ENCODE measurements at places on chromosomes 13 and 19.

DNA sequence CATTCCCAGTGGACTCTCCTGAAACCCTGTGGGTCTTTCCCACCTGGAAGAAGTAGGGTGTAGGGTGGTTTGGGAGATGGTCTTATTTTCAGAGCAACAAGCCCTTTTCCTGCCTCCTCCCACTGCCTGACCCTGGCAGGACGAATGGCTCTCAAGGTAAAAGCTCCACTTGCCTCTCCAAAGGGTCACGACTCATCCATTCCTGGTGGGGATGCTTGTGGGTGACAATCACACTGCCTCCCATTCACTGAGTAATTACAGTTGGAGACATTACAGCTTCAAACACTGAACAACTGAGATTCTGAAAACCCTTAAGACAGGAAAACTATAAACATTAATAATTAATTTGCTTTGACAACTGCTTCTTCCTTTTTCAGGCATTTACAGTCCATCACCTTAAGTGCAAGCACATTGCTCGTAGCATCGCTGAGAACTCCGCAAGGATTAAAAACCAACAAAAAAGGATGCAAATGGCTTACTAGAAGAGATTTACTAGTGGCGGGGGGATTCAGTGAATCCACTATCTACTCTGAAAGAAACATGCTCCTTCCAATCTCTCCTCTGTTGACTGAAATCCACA lies 199.6 kb upstream of the IRS2 start:
- DNase-seq = no peak

- DNase-seq = no peak
Observed at GRCh38 chr13:111877906-111878305, 189.0 kb upstream of the SOX1 start.

- DNase-seq = peak; percentile 15
Observed at GRCh38 chr13:94617389-94618000, 15.8 kb downstream of the GPR180 start.

DNA sequence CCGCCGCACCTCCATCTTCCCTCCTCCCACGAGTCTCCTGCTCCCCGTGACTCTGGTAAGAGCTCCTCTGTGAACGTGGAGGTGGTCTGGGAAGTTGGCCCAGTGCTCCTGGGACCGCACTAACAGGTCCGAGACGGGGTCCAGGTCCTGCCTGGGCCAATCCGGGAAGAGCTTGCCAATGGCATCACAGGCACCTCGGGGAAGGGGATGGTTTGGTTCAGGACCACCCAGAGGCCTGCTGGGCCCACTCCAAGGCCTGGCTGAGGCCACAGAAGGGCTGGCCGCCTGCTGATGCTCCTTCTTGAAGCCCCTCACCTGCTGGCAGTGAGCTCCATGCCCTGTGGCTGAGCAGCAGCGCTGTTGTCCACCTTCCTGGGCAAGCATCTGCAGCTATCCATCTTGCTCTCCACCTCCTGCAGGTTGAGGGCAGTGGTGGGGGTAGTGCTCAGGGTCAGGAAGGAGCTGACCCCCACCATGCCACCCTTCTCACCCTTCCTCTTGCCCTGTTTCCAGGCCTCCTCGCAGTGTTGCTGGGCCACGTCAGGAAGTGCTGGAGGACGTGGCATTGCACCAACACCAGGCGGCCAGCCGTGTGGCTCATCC lies 41.2 kb upstream of the TPM4 start:
- no peak for DNase-seq

DNA sequence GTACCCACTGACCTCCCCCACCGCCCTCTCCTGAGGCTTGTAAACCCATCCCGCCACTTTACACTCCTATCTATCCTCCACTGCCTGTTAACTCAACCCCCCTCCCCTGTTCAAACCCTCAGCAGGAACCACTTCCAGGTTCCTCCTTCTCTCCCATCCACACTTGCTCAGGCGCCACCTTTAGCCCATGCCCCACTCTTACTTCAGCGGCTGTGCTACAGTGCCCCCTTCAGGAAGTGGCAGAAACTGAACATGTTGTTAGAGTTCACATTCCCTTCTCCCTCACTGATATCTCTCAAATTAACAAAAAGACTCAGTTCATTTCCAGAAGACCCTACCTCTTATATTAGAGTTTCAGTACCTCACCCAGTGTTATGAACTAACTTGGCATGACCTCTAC lies 49.4 kb downstream of the ZNF91 start:
- no peak for DNase-seq

DNA sequence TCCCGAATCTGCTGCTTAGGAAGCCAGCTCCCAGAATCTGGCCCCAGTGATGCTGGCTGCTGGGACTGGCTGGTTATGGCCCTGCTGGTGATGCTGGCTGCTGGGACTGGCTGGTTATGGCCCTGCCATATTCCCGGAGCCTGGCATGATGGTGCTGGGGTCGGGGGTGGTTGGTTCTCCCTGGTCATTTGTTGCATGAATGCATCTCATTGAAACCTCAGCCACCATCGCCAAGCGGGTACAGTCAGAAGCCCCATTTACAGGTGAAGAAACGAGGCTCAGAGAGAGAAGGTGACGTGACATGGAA lies 2.1 kb downstream of the PGLYRP1 start:
- no peak for DNase-seq

GRCh38 chr13:112959206-112959605 lies 9.8 kb upstream of the MCF2L start:
- DNase-seq = no peak

- DNase-seq = no peak
Observed at GRCh38 chr19:58364146-58364545, 1.6 kb upstream of the ZNF497 start.

DNA sequence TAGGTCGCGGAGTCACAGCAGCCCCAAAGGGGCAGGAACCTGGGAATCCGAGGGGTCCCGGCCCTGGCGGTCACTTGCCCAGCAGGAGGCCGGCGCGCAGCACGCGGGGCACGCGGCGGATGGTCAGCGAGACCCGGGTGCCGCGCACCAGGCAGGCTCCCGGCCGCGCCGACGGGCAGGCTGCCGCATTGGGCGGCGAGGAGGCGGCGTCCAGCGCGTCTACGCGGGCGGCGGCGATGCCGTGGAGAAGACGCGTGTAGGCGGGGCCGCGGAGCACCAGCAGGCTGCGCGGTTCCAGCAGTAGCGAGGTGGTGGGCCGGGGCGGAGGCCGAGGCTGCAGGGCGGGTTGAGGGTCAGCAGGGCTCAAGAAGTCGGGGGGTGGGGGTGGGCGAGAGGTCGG lies 607 bp upstream of the SYNE4 start:
- DNase-seq = no peak

DNA sequence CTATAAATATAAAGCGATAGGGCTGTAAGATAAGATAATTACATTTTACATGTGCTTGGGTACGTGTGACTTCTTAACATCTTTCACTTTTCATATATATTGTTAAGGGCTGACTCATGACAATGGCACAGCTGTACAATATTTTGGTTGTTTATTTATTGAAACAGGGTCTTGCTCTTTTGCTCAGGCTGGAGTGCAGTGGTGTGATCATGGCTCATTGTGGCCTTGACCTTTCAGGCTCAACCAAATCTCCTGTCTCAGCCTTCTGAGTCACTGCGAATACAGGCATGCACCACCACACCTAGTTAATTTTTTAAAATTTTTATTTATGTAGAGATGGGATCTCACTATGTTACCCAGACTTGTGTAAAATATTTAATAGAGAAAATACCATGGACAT lies 2532.4 kb upstream of the PCDH20 start:
- DNase-seq = no peak

- DNase-seq = no peak
Observed at GRCh38 chr19:49390929-49391359, 2.9 kb downstream of the KASH5 start.

GRCh38 chr13:87444135-87444534 lies 227.0 kb upstream of the SLITRK5 start:
- no peak for DNase-seq

DNA sequence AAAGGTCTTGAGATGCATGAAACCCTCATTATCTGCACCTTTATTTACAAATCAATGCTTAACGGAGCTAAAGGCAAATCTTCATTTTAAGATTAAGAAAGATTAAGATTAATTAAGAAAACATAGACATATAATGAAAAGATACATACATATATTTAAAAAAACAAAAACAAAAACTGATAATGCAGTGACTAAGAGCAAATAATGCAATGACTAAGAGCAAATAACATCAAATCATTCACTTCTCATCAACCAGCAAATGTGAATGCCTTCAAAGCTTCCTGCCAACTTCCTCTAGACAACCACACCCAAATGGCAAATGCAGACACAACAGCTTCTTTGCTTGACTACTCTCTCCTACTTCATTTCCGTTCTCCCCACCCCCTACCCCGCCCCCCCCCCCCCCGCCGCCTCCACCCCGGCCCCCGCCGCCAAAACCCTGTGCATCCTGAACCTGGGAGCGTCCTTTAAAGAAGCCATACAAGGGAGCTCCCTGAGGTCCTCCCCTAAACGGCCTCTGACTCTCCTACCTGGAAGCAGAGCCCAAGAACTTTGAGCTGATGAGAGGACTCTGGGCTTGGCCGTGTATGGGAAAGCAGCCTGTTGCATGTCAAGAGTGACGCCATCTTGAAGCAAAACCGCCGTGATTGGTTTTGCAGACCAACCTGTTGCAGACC lies 24.5 kb downstream of the TEX101 start:
- peak; percentile 21 for DNase-seq

GRCh38 chr19:8245869-8246835 lies 37.0 kb downstream of the CERS4 start:
- DNase-seq = no peak

DNA sequence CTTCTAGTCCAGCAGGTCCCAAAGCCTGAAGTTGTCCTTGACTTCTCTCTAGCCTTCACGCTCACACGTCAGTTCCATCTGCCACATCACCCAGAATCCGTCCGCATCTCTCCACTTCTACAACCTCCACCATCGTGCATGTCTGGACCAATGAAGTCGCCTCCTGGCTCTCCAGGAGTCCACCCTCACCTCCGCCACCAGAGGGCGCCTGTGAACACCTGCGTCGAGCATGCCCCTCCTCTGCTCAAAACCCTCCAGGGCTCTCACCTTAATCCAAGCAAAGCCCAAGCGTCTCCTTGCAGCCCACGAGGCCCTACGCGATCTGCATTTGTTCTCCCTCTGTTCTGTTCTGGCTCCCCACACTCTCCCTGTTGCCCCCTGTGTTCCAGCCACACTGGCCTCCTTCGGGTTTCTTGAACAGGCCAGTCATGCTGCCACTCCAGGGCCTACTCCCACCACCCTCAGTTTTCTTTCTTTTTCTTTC lies 3.7 kb downstream of the USHBP1 start:
- peak; percentile 85 for DNase-seq

- no peak for DNase-seq
Observed at GRCh38 chr13:27077451-27077850, 94.2 kb downstream of the USP12 start.

DNA sequence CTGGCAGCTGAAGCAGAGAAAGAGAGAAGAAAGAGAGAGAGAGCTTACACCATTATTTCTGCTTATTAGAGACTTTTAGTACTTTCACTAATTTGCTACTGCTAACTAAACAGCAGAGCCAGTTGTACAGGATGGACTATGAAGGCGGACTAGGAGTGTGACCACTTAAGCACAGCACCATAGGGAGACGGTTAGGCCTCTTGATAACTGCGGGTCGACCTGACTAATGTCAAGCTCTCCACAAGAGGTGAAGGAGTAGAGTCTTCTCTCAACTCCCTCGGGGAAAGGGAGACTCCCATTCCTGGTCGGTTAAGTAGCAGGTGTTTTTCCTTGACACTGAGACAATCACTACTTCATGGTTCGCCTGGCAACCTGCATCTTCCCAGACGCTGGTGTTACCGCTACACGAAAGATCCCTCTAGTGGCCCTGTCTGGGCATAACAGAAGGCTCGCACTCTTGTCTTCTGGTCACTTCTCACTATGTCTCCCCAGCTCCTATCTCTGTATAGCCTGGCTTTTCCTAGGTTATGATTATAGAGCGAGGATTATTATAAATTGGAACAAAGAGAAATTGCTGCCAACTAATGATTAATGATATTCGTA lies 5.3 kb upstream of the PSG7 start:
- DNase-seq = no peak

GRCh38 chr13:30493658-30494381 lies 28.1 kb upstream of the HMGB1 start:
- no peak for DNase-seq

GRCh38 chr19:10095622-10095947 lies 6.9 kb downstream of the ANGPTL6 start:
- no peak for DNase-seq

GRCh38 chr13:60690604-60691003 lies 293.6 kb downstream of the TDRD3 start:
- no peak for DNase-seq

DNA sequence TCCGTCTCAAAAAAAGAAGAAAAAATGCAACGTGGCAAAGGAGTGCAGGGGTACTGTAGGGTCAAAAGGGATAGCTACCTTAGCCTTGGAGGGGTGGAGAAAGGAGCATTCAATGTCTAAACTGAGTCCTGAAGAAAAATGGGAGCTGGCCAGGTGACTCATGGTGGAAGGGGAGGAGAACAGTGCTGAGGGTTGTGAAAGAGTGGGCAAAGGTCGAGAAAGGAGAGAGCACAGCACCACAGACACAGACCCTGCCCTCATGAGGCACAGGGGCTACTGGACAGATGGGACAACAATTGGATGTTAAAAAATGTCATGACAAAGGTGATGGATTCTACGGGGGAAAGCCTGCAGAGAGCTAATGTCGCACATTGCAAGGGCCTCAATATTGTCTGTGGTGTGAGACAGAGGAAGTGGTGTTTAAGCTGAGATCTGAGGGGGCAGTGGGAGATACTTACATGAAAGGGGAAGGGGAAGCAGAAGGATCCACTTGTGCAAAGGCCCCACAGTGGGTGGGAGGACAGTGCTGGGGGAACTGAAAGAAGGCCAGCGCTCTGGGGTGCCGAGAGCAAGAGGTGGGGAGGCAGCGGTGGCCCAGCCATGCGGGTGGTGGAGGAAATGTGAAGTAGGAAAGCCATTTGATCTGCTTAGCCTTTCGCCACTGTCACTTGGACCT lies 42.9 kb upstream of the URAD start:
- DNase-seq = no peak

GRCh38 chr19:14890643-14891379 lies 4.9 kb upstream of the OR7A17 start:
- DNase-seq = no peak

DNA sequence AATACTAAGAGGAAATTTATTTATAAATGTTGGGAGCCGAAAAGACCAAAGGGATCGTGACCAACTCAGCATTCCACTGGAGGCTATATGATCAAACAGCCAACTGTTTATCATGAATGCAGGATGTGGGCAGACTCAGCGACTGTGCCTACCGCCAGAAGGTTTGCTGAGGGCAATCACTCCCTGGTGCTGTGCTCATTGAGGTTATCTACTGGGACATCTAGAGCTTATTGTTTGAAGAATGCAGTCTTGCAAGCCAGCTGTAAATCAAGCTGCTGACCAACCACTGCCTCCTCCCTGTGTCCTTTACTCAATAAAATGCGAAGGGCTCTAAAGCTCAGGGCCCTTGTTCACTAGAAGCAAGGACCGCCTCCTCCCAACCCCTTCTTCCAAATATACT lies 8.5 kb upstream of the XPO4 start:
- no peak for DNase-seq
